Memory B cell (primary cell): ENCODE measurements at places on chromosomes 12 and 14.
A peak's percentile ranks its signal among the peaks of the same experiment; 100 is the strongest.

- DNase-seq, result no peak
Measured at GRCh38 chr14:44657696-44658388, 150.8 kb upstream of the FSCB start.

DNA sequence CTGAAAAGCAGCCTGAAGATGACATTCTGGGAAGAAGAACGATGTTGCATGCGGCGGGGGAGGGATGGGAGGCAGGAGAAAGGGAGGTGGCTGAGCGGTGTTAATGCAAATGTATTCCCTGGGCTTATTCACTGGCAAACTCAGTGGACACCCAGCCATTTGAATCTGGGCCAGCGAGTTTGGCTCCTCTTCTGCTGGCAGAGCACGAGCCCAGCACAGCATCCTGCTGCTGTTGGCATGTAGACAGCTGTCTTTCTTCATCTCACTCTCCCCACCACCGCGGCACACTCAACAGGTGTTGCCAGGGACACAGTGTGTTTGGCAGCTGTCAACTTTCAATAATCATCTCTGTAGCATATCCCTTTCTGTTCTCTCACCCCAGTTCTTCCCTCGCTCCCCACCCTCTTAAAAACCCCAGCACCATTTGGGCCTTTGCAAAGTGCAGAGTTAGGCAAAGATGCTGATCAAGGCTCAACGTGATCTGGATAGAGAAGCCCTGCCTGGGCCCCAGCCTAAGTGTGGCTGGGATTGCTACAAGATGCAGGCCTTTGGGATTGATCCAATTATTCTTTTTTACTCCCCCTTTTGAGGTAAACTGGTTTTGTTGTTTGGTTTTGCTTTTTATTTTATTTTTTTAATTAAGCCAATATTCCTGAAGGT, 131.9 kb downstream of the EXOC5 start:
- DNase-seq, result no peak

- DNase-seq, result no peak
Measured at GRCh38 chr14:71711619-71712018, 220.6 kb upstream of the RGS6 start.

GRCh38 chr14:68405961-68406360, 386.9 kb downstream of the ZFP36L1 start:
- no peak for DNase-seq

DNA sequence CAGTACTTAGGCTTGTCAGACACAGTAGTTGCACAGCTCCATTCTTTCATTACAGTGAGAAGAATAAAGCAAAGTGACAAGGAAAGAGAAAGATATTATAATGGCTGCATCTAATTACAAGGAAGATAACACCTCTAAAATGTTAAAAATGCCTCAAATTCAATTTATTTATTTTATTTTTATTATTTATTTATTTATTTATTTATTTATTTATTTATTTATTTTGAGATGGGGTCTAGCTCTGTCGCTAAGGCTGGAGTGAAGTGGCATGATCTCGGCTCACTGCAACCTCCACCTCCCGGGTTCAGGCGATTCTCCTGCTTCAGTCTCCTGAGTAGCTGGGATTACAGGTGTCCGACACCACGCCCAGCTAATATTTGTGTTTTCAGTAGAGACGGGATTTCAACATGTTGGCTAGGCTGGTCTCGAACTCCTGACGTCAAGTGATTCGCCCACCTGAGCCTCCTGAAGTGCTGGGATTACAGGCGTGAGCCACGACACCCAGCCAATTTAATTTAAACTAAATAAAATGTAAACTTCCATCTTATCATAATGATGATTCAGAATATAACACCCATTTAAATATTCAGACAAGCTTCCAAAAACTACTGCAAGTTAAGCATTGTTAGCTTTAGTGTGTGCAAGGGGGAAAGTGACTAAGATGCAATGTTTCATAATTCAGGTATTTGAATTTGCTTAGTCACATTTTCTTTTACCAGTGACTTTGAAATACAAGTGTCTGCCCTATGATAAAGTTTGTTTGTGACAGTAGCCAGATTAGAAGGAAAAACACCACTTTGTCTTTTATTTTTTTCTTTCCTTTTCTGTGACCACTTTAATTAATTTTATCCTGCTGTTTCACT, 2.4 kb upstream of the CFAP54 start:
- no peak for DNase-seq

- no peak for DNase-seq
Measured at GRCh38 chr14:85565862-85566296, 35.9 kb downstream of the FLRT2 start.

- peak; percentile 80 for DNase-seq
Measured at GRCh38 chr12:71755146-71755892, 656 bp downstream of the RAB21 start.

GRCh38 chr14:105839425-105840265, 313.3 kb downstream of the TMEM121 start:
- no peak for DNase-seq

- no peak for DNase-seq
Measured at GRCh38 chr14:95523815-95524448, 7.5 kb upstream of the SYNE3 start.

- no peak for DNase-seq
Measured at GRCh38 chr12:29039013-29039412, 110.1 kb upstream of the FAR2 start.

DNA sequence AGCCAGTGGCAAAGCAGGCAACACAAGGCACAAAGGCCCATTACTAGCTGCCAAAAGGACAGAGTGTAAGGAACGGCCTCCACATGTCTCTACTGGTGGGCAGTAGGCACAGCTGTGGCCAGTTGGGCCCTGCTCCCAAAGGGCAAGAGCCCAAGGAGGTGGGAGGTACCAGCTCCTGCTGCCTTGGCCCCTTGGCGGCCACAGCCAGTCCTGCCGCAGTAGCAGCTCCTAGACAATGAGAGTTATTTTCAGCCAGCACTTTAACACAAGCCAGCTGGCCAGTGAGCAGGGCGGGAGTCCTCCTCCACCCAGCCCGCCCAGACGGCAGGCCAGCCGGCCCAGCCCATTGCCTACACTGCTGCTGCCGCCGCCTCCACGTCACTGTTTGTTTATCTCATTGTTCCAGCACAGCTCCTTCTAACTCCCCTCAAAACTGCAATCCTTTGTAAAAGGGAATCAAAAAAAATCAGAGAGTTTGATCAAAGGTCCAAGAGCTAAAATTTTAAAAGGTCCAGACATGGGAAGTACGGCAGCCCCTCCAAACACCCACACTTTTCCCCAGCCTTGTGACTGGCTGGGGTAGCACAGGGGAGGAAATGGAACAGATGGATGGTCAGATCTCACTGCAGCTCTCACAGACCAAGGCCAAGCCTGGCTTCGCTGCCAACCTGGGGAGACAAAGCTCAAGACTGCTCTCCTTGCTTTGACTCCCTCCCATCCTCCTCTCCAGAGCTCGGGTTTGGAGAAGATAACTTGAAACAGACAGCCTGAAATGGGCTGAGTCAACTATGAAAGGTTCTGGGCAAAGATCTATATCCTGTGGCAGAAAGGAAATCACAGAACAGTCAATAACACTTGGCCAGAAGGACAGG, 33.5 kb downstream of the FMNL3 start:
- DNase-seq, result no peak

GRCh38 chr12:51407604-51408003, 16.4 kb upstream of the GALNT6 start:
- no peak for DNase-seq

- no peak for DNase-seq
Measured at GRCh38 chr14:29548948-29549370, 378.7 kb downstream of the PRKD1 start.

- no peak for DNase-seq
Measured at GRCh38 chr14:47778631-47779030, 103.2 kb upstream of the MDGA2 start.

GRCh38 chr12:4915752-4916151, 6.0 kb downstream of the KCNA1 start:
- no peak for DNase-seq

- no peak for DNase-seq
Measured at GRCh38 chr14:69313176-69313575, 53.2 kb downstream of the GALNT16 start.

DNA sequence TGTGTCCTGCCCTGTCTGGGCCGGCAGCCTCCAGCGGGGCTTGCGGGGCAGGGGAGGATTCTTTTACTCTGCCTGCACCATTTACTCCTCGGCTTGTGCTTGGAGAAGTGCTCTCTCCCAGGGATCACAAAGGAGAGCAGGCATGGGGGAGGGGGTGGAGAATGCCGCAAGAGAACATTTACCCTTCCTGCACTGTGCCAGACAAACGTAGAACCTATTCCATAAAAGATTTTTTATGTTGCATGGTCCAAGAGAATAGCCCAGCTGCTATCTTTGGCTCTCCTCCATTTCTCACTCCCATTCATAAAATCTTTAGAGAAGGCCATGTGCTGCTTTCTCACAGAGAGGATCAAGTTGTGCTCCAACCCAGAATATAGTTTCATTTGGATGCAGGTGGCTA, 159.4 kb downstream of the SPTSSA start:
- DNase-seq, result no peak

DNA sequence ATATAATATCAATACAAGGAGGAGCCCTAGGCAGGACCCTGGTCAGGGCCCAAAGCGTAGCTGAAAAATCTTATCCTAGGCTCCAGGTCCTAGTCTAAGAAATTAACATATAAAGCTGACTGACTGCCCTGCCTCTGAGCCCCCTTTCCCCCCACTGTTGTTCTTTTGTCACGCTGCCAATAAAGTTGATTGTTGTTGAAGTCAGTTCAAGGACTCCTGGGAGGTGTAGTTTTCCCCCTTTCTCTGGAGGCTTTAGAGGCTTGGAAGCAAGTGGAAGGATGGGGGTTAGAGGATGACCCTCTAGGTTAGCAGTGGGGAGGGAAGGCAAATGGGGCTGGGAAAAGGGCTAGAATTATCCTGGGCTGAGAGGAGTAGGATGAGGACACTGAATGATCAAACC, 3.2 kb downstream of the PPP1R1A start:
- no peak for DNase-seq

DNA sequence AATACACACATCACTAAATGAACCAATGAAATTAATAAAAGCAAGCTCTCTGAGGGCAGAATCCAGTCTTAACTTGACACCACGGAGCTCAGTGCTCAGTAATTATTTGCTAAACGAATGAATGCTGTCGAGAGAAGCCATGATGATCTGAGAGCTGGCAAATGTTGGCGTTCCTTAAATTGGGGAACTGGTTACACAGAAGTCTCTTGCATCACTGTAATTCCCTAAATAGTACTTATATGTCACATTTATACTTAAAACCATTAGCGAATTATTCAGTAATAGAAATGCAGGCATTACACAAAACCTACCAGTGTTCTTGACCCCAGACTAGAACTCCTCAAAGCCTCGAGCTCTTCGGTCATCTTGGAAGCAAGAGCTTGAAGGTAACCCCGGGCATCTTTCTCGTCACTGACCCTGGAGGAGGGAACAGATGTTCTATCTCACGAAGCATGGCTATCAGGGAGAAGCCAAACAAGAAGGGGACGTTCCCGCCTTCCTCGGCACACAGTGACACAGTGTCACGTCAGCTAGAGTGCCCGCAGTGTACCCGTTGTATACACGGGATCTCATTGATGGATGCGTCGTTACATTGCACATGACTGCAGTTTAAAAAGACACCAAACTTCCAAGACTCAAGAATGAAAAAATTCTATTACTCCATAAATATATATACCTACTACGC, 43.6 kb downstream of the AMN start:
- DNase-seq, result no peak

DNA sequence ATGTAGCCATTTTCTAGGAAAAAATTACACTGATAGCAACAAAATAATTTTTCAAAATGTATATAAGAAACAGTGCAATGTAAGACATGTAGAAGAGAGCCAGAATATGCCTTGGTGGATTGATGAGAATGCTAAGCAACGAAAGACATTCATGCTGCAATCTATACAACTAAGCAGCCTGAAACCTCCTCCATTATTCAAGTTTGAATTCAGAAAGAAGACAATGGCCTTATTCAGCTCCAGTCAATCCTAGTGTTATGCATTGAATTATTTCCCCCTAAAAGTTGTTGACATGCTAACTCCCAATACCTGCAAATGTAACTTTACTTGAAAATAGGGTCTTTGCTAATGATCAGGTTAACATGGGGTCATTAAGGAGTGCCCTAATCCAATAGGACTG, 73.5 kb downstream of the BTG1 start:
- no peak for DNase-seq

- no peak for DNase-seq
Measured at GRCh38 chr14:51211149-51211548, 28.9 kb upstream of the TMX1 start.

- no peak for DNase-seq
Measured at GRCh38 chr14:23538785-23539184, 12.8 kb downstream of the ZFHX2 start.

GRCh38 chr14:89411976-89412375, 5.1 kb downstream of the FOXN3 start:
- DNase-seq, result no peak

GRCh38 chr14:81313775-81314429, 86.2 kb downstream of the STON2 start:
- no peak for DNase-seq

GRCh38 chr12:112252184-112252583, 126.8 kb downstream of the TRAFD1 start:
- DNase-seq, result no peak

GRCh38 chr12:5343711-5344110, 88.2 kb upstream of the NTF3 start:
- DNase-seq, result no peak

- no peak for DNase-seq
Measured at GRCh38 chr12:82437744-82438143, 79.4 kb downstream of the METTL25 start.

GRCh38 chr12:50725011-50725942, 38.6 kb upstream of the ATF1 start:
- DNase-seq, result no peak

DNA sequence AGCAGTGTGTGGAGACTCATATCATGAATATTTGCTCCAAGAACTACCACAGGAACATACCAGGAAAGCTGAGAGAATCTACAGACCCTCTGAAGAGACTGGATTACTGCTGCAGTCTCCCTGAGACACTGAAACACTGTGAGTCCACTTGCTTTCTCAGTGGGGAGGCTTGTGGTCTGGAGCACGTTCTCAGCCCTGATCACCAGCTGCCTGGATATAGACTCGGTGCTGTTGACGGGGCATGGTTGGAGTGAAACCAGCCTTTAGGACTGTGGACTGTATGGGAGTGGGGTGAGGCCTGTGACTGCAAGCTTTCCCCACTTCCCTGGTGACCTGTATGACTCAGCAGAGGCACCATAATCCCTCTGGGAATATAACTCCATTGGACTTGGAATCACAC, 525.8 kb upstream of the FBXO33 start:
- no peak for DNase-seq

GRCh38 chr12:109711596-109712461, 1.8 kb upstream of the FAM222A start:
- no peak for DNase-seq

DNA sequence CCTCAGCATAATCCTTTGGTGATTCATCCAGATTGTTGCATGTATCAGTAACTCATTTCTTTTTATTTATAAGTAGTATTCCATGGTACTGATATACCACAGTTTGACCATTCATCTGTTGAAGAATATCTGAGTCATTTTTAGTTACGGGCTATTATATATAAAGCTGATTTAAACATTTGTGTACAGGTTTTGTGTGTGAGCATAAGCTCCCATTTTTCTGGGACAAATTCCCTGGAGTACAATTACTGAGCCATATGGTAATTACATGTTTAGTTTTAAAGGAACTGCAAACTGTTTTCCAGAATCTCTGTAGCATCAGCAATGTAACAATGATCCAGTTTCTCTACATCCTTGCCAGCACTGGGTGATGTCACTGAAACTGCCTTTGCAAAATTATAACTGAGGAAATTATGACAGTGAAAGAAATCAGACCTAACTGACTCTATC, 236.2 kb upstream of the KRR1 start:
- DNase-seq, result no peak

GRCh38 chr12:4211372-4211771, 62.2 kb upstream of the CCND2 start:
- no peak for DNase-seq
